ENCODE measurements at places on chromosomes 16 and 17.
A peak's percentile ranks its signal among the peaks of the same experiment; 100 is the strongest.

- DNase-seq: no peak
Measured at GRCh38 chr17:18368946-18369345, 5.6 kb upstream of the SHMT1 start.

- DNase-seq: no peak
Measured at GRCh38 chr16:4288148-4288921, 15.5 kb upstream of the TFAP4 start.

DNA sequence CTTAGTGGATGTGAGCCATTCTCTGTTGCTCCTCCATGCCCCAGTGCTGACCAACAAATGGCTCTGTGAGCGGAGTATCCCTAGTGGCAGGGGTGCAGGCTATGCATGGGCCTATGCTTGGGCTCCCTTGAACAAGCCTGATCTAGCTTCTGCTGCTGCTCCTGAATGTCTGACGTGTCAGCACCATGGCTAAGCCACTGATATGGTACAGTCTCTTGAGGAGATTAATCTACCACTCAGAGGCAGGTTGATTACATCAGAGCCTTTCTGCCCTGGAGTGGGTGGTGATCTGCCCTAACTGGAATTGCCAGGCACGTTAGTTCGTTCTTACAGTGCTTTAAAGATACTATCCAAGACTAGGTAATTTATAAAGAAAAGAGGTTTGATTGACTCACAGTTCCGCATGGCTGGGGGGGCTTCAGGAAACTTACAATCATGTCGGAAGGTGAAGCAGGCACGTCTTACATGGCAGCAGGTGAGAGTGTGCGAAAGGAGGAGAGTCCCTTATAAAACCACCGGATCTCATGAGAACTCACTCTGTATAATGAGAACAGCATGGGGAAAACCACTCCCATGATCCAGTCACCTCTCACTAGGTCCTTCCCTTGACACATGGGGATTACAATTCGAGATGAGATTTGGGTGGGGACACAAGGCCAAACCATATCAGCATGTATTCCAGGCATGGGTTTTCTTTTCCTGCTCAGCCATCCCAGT, 41.5 kb upstream of the B4GALNT2 start:
- DNase-seq: no peak

DNA sequence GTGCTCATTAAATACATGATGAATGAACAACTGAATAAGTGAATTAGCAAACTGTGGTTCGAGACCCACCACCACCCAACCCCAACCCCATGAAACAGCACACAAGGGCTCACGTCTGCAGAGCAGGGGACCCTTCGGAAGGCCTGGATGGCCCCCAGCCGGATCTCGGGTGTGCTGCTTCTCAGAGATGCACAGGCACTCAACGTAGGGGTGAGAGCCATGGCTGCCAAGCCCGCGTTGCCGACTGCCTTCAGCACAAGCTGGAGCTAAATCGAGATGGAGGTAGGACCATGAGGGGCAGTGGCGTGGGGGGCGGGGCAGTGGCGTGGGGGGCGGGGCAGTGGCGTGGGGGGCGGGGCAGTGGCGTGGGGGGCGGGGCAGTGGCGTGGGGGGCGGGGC, 93.2 kb downstream of the LITAF start:
- no peak for DNase-seq

GRCh38 chr16:55176901-55177300, 147.1 kb upstream of the IRX6 start:
- DNase-seq: no peak

GRCh38 chr17:57587193-57587969, 157.7 kb downstream of the CCDC182 start:
- no peak for DNase-seq

GRCh38 chr16:66032841-66033240, 333.6 kb upstream of the CDH5 start:
- no peak for DNase-seq

- DNase-seq: no peak
Measured at GRCh38 chr17:35359398-35359797, 14.0 kb downstream of the SLFN11 start.

GRCh38 chr17:79954281-79955166, 81.1 kb downstream of the TBC1D16 start:
- DNase-seq: no peak

- no peak for DNase-seq
Measured at GRCh38 chr17:74739227-74739831, 2.3 kb downstream of the RAB37 start.

DNA sequence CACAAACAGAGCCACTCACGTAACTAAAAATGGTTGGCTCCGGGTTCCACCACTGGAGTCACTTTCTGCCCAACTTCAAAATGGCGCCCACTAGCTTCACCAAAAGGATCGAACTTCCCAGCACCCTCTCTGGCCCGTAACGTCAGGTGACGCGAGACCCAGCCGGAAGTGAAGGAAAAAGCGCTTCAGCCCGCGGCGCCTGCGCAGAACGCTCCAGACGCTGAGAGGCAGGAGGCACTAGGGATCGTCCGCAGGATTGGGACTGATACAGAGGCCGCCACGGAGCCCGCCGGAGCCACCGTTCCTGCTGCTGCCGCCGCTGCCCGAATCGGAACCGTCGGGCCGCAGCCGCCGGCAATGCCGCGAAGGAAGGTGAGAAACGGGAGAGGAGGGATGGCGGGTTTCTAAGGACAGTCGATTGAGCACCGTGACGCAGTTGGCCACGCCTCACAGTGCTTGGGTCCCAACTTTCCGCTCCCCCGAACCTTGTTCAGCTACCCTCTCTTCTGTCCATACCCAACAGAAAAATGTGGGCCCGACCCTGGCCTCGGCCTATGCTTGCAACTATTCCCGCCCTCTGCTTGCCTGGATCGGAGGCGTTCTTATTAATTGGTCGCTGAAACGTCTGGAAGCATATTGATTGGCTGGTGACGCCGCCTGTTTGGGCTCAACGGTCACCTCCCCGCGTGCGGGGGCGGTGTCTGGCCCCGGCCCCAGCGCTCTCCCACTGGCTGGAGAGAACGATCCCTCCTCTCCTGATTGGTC, at the start of gene KAT7:
Gene KAT7 (plus strand): TSS at position 204 of the 765 bp plus-strand sequence. CDS start 154 bp downstream, at position 358.
- peak; percentile 99 for DNase-seq

DNA sequence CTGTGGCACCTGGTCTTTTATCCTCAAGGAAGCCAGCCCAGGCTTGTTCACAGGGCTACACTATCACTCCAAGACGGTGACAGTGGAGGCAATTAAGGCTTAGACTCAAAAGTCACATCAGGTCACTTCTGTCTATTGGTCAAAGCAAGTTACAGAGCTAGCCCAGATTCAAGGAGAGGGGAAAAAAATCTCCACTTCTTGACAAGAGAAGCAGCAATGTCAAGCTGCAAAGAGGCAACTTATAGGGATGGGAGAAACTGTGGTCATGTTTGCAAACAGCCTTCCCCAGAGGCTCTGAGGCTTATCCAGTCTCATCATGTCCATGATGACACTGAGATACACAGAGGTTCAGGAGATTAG, 31.6 kb downstream of the SERPINF1 start:
- no peak for DNase-seq

DNA sequence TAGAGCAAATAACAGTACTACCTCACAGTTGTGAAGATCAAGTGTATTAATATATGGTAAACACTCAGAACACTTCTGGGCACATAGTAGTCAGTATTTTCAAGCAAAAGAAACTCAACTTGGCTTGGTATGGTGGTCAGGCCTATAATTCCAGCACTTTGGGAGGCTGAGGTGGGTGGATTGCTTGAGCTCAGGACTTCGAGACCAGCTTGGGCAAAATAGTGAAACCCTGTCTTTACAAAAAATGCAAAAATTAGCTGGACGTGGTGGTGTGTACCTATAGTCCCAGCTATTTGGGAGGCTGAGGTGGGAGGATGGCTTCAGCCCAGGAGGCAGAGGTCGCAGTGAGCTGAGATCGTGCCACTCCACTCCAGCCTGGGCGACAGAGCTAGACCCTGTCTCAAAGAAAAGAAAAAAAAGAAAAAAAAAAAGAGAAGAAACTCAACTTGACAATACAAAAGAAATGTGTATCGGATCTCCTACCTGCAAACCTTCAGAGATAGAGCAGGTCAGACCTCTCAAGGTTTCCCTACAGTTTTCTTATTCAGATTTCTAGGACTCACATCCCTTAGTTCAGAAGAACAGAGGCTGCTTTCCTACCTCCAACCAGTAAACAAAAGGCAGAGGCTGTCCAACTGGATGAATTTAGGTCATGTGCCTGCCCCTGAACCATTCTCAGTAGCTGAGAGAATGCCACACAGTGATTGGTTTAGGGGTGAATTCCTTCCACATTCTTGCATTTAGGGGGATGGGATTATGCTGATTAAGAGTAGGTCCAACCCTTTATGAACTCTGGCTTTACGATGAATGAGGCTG, 1.7 kb upstream of the KPNA2 start:
- DNase-seq: no peak

- no peak for DNase-seq
Measured at GRCh38 chr17:31390748-31391495, 553 bp upstream of the RAB11FIP4 start.

DNA sequence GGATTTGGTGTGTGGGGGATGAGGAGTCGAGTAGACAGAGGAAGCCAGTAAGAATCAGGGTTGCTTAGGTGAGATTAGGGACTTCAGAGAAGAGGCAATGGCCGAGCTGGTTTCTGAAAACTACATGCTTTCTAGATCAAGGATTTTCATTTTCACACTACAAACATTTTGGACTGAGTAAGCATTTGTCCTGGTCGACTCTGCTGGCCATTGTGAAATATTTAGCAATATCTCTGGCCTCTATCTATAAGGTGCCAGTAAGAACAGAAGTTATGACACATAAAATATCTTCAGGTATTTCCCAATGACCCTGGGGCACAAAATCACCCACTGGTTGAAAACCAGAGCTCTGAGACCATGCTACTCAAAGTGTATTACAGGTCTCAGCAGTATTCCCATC, 1275.1 kb upstream of the CDH8 start:
- DNase-seq: no peak

DNA sequence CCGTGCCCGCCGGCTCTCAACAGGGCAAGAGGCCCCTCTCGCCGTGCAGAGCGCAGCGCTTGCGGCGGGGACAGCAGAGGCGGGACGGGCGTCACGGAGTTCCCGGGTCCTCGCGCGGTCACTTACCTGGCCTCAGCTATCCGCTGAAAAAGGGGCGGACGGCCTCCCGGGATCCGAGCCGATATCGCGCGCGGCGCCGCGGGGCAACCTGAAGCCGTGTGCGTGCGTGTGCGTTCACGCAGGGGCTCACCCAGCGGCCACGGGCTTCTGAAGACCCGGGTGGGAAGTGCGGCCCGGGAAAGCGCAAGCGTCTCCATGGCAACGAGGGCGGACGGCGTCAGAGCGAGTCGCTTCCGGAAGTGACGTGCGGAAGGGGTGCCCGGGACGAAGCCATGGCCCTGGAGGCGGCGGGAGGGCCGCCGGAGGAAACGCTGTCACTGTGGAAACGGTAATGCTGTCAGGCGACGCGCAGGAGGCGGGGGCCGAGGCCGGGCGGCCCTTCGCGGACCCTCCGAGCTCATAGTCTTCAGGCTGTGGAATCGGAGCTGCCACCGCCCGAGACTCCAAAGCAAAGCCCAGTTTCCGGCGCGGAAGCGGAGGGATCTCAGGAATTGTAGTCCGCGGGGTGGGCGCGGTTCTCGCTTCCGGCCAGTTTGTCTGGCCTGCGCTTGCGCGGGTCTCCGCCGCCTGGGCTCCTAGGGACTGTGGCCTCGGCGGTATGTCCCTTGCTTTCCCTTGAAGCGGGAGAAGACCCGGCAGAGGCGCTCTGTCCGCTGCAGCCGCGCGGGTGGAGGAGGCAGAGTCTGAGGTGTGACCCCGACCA, at the start of gene ENDOV:
Gene ENDOV (plus strand): TSS at position 365 of the 823 bp plus-strand sequence. CDS start 28 bp downstream, at position 393.
- peak; percentile 86 for DNase-seq

- no peak for DNase-seq
Measured at GRCh38 chr16:9480503-9480902, 389.1 kb downstream of the HAPSTR1 start.

GRCh38 chr16:85508388-85508787, 104.7 kb upstream of the GSE1 start:
- no peak for DNase-seq

DNA sequence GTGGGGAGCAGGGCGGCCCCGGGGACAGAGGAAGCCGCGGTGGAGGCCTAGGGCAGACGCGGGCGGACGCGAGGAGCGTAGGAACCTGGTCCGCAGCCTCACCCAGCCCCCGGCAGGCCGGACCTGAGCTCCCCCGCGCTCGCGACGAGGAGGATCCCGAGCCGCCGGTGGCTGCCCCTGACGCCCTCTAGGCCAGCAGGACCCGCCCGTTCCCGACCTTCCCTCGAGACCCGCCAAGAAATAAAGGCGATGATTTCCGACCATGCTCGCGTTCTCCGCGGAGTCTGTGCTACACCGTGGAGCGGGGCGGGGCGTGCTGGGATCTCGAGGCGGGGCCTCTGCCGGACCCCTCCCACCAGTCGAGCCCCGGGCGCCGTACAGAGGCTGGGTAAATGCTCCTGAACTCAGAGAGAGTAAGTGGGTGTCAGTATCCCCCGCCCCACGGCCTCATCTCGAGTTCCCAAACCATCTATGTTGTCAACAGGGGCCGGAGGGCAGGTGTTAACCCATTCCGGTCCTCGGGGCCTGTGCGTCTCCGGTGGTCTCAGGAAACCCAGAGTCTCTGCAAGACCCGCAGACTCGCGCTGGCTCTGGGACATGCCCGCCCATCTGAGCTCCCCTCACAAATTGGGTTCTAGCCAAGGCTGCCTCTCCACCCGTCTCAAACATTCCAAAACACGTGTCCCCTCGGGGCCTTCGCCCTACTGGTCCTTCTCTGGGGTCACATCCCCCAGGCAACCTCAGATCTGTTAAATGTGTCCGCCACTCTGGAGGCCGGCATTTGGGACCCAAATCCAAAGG, 13.7 kb downstream of the SYCE1L start:
- no peak for DNase-seq

- no peak for DNase-seq
Measured at GRCh38 chr17:62719586-62719985, 88.5 kb downstream of the MARCHF10 start.

DNA sequence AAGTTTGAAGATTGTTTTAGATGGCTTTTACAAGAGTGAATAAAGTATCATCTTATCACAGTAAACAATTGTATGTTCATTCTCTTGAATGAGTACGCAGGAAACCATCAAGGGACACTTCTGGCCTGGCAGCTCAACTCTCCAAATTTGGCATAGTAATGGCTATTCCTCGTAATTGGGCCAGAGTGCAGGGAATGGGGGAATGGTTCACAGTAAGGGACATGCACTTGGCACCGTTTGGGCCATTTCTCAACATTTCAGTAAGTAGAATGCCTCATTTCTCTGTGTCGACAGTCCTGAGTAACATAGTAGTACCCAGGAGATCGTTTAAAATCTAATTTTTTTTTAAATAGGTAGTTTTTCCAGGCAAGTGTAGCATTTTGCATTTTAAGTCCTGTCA, 309.6 kb downstream of the KCNJ2 start:
- no peak for DNase-seq

GRCh38 chr16:67202426-67202825, 3.5 kb downstream of the ELMO3 start:
- no peak for DNase-seq

DNA sequence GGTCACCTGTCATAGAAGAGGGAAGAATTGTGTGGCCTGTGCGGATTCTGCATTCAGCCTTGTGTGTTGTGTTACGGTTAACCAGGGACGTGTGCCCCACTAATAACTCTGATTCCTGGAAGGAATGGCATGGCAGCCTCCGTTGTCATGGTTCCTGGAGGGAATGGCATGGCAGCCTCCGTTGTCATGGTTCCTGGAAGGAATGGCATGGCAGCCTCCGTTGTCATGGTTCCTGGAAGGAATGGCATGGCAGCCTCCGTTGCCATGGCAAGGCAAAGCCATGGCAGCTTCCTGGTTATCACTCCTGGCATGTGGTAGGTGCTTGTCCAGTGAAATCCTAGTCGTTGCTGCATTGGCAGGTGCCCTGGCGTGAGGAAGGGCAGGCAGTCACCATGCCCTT, 8.9 kb downstream of the SPG7 start:
- DNase-seq: no peak

Measured in fibroblast of skin of left biceps (primary cell).